ENCODE measurements at places on chromosomes 2 and 18. TPM values are rescaled to one million over a fixed set of nuclear protein-coding genes. Genes with fewer than 3 reads are reported as not detected.
A peak's percentile ranks its signal among the peaks of the same experiment; 100 is the strongest.

Gene RETREG2
- 55.4 TPM for total RNA-seq

DNA sequence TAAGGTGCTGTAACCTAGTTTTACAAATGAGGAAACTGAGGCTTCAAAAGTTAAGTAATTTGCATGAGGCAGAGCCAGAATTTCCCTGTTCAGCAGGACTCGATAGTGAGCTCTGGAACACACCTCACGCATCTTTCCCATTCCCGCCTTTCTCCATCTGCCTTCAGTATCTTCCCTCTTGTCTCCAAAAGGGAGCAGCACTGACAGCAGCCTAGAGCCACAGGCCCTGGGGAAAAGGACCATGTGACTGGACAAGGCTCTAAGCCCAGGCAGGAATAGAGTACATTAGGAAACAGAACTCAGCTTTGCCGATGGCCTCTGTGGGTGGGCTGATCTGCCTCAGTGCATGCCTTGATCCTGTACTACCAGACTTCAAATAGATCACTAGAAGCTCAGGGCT is 21.5 kb downstream of the GPR155 start:
- peak; percentile 9 for DNase-seq

DNA sequence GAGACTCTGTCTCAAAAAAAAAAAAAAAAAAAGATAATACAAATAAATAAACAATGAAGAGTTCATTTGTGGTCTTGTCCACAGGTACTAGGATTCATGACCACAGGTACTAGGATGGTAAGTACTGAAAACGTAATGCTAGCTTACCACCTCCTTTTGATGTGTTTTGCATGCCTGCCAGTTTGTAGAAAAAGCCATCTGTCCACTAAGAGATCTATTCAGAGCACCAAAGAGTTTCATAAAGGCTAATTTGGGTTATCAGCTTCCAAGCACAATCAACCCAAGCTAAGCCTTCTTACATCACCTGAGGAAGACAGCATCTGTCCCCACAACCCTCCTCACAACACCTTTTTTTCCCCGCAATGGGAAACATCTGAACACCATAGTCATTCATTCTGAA is 477.2 kb downstream of the ZEB2 start:
- peak; percentile 75 for DNase-seq

DNA sequence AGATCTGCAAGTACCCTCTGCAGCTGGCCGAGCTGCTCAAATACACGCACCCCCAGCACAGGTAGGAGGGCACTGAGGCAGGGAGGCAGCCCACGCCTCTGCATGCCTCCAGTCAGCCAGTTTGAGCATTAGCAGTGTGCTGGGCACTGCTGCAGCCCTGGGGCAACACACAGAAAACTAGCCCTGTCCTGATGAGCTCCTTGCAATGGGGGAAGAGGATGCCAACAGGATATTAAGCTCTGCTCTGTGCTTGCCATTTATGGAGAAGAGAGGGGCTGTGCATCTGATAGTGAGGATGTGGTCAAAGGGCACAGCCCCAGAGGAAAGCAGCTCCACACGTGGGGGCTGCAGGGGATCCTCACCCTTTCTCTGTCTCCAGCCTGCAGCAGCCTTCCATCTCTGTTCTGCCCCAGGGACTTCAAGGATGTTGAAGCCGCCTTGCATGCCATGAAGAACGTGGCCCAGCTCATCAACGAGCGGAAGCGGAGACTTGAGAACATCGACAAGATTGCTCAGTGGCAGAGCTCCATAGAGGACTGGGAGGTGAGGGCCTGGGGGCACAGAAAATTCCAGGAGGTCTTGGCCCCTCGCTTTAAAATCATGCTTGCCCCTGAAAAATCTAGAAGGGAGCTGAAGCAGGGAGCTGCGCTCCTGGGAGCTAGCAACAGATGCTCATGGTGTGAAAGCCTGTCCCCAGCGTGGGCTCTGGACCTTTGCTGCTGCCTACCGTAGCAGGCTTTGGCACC is 51.7 kb downstream of the FAM168B start:
- DNase-seq: no peak

DNA sequence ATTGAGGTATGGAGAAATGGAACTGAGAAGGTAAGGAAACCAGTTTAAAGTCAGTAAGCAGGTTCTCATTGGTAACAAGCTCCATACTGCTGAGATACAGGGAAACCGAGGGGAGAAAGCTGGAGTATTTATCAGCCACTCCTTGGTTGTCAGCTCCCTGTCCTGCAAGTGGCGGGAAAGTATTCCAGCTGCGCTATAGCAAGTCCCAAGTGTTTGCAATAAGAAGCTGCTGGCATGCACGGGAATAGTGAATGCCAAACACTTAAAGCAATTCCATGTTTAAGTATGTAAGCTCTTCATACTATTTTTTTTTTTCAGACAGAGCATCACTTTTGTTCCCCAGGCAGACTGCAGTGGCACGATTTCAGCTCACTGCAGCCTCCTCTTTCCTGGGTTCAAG is 1601.1 kb downstream of the SUCLG1 start:
- DNase-seq: no peak

Gene CXCR1
- total RNA-seq: not detected

DNA sequence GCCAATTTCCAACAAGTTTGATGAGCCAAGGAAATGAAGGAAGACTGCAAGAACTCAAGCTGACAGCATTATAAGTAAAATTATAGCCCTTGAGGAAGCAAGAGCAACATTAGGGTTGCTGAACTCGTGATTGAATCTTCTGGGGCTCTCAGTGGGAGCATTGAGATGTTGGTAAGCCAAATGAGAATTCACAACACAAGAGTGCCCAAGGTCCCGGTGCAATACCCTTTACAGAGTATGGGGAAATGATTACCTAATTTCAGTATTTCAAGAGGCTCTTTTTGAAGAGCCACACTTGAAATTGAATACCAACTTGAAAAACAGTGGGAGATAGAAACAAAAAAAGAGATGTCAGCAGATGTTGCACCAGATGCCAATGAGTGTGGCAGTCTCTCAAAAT is 554.5 kb downstream of the STK39 start:
- DNase-seq: no peak

DNA sequence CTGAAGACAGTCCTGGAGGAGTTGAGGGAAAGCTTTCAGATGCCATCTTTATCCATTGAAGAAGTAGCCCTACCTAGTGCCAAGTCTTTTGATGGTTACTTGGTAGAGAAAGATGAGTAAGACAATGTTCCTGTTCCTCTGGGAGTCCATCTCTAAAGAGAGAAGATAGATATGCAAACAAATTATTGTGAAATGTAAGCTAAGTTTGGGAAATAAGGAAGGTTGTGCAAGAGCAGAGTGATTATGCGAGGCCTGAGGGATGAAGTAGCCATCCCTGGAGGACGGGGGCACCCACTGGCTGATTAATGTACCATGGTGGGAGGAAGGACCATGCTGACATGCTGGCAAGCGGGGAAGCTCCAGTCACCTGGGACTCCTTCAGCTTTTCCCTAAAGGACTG is 994 bp upstream of the DTNA start:
- DNase-seq: no peak

DNA sequence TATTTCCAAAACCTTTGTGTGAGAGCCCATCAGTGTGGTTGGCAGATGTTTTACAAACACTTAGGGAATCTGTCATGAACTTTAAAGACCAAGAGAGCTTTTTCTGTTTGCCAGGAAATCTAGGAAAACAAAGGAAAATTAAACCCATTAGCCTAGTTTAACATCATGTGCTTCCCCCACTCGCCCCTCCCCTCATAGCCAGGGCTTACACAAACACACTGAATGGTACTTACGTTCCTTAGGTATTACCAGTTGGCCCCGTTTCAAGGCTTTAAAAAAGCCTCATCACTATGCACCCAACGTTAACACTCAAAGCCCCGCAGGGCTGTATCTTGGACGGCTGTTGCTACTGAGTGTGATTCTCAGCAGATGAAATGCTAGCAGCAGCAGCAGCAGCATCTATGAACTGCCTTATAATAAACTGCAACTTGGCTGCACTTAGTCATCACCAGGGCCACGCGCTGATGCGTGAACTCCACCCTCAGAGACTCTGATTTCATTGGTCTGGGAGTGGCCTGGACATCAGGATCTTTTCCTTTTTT is 20.1 kb upstream of the TTC39C start:
- DNase-seq: peak; percentile 10

- no peak for DNase-seq
These were observed 665.0 kb upstream of the FANCL start for GRCh38 chr2:58906081-58906645.

DNA sequence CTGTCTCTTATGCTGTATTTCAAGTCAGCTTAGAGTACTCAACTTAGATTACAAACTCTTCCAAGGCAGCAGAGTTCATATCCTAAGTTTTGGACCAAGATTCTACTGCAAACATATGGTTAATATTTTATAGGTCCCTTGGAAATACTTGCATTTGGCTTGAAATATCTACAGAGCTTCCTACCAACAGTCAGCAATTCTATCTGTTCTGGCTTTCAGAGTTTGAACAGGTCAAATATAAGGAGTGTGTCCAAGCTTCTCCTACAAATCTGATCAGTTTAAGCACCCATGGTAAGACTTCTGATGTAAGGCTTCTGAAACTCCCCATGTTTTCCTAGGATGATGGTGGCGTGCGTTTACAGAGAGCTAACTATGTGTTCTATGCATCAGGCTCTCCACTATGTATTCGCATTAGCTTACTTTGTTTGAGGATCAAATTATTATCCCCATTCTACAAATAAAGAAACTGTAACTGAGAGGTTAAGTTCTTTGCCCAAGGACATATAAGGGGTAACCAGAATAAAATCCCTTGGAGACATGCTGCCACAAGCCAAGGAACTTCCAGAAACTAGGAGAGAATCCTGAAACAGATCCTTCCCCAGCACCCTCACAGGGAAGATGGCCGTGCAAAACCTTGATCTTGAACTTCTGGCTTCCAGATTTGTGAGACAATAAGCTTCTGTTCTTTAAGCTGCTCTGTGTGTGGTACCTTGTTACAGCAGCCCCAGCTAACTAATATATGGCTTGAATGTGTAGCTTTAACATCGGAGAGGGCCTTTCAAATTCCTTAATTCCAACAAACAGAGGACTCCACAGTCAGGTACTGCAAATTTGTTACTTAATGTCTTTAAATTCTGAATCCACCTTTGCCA is 55.1 kb downstream of the ATP8B1 start:
- no peak for DNase-seq

Gene VIT
- not detected for total RNA-seq

DNA sequence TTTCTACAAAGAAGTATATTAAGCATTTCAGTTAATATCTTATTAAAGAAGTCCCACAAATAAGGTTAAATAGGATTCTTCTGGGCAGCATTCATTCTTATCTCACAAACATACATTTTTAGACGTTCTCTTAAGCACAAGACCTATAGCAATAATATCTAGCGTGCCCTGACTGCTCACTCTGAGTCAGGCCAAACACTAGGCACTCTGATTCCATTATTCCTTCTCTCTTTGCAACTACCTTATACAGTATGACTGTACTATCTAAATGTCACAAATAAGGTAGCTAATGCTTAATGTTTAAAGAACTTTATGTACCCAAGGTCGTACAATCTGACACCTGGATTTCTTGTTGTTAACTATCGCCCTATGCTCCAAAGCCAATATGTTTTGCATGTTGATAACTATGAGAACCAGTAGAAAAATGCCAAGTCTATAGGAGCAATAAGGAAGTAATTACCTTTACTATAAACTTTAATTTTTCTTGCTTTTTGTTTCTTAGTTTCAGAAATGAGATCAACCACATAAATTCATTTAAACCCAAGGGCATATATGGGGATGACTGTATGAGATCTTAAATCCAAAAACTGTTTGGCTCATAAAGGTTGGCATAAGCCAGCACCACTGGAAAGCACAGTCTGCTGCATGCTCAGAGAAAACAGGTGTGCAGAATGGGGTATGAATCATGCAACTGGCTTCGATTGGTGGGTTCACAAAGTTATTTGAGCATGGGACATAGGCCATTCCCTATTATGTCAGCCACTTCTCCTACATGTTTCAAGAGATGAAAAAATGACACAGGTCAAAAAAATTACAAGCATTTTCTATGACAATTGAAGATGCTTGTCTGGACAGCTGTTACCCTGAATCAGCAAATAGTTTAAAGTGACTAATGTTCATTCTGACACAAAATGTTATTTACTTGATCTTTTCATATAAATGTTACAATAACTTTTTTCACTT is 352.0 kb downstream of the IRS1 start:
- DNase-seq: no peak

DNA sequence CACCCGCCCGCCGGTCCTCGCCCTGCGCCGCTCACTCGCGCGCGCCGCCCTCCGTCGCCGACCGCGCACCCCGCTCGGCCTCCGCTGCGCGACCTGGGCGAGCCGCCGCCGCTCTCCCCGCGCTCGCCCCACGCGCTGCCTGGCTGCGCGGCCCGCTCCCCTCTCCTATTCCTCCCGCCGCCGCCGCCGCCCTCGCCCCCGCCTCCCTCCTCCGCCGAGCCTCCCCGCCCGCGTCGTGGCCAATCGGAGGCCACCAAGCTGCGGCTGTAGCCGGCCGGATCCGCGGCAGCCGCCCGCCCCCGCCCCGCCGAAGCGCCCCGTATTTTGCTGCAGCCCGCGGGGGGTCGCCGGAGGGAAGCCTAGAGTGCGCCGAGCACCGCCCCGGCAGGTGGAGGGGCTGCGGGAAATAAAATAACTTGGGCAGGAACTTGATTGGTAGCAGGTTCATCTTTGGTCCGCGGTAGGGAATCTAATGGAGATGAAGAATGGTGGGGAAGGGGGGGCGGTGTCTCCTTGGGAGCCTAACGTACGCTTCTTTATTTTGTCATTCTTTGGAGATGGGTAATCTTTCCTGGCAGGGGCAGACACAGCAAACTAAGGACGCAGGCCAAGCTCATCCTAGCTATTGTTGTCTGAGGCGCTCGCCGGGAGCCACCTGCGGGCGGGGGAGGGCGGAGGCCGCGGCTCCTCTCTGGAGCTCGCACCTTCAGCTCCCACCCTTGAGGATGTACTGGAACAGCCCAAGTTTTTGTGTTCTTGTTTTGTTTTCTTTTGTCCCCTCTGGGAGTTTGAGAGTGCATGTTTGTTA is 1.1 kb upstream of the CDH2 start:
- DNase-seq: peak; percentile 76

DNA sequence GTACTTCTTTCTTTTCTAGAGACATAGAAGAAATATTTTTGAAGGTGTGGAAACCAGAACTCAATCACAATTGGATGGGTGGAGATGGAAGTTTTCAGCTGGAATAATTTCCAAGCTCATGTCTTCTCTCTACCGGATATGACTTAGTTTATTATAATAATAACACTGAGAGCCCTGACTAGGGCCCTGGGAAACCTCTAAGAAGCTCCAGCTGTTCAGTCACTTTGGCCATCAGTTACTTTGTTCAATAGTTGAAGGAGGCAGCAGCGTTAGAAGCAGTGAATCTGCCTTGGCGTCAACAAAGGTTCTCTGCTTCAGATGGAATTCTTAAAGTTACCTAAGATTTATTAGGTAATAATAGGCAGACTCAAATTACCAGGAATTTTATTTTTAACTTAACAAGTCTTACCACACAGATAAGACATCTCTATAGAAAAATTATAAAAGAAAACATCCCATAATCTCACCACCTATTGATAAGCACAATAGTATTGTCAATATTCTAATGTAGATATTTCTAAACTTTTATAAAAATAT is 293.8 kb upstream of the CHAC2 start:
- no peak for DNase-seq

DNA sequence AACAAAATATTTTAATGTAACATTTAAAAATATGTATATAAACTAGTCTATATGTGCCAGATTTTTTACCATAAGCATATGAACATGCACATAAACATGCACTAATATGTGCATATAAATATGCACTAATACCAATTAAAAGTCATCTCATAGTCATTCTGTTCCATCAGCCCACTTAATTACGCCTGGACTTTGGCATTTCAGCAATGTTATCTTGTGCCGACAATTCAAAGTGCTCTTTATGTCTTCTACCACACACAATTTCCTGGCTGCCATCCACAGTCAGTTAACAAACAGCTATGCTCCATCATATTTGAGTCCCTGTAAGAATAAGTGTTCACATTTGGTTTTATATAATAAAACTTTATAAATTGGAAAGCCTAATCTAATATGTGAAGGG is 92.6 kb upstream of the TSPYL6 start:
- DNase-seq: no peak
